Activated CD4-positive, alpha-beta T cell treated with anti-CD3 and anti-CD28 coated beads, Interleukin-2, amount 50 U/mL, for 4 hours (primary cell): ENCODE measurements at places on chromosomes 3 and 15.

DNA sequence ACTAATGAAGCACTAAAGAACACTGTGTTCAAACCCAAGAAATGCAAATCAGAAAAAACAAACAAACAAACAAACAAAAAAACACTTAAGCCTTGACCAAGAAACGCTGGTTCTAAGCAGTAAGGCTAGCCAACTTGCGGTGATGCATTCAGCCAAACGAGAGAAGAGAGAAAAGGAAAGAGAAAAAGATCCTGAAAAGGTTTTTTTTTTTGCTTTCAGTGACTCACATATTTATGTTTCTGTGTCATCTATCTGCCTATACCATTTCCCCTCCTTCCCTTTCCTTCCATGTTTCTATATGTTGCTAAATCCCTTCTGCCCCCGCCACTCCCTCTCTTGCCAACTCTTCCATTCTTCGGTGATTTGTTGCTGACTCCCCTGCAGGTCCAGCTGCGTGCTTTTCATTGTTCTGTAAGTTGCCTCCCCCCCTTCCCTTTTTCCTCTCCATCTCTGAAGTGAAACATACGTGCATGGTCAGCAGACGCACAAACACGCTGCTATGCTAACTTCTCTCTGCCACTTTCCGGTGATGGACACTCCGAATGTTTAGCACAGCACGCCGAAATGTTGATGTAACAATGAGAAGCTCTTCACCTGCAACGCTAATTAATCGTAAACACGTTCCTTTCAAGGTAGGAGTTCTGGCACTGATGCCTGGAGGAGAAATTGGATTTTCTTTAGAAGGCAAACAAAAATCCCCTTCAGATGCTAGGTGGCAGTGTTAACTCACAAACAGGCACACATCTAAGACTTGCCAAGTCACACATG lies 154.4 kb downstream of the TUSC7 start:
- DNase-seq: no peak

DNA sequence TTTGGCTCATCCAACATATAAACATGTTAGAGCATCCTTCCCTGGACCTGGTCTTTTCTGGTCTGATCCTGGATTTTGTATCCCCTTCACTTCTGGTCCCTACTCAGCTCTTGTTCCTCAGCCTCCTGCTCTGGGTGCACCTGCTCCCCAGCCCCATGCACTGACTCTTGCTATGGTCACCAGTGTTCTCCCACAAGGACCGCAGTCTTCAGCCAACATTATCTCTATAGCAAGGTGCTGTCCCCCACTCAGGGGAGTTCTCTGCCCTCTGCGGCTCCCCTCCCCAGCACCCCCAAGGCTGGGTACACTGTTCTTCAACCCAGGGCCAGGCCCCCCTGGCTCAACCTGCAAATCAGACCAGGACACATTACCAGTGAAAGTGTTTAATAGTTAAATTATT lies 80.2 kb downstream of the SEC22A start:
- DNase-seq: no peak

- no peak for DNase-seq
Observed at GRCh38 chr3:190443257-190443656, 6.4 kb downstream of the TMEM207 start.

GRCh38 chr3:48024401-48024800 lies 8.2 kb upstream of the MAP4 start:
- DNase-seq: no peak

- DNase-seq: peak; percentile 49
Observed at GRCh38 chr3:119559441-119559963, at the start of gene CD80. Gene CD80 (minus strand): TSS chr3:119559614. CDS start chr3:119557728, 1,886 bp downstream.

DNA sequence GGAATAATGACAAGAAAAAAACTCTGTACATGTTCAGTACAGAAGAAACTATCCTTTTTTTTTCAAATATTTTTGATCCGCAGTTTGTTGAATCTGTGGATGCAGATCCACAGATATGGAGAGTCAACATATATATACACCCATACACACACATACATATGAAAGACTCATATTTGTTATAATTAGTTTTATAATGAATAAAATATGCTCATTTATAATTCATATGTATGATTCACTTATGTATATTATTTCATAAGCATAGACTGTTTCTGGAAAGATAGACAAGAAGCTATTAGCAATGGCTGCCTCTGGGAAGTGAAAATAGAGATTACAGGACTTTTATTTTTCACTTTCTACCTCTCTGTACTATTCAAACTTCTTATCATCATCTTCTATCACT lies 9.8 kb downstream of the DZIP1L start:
- no peak for DNase-seq

DNA sequence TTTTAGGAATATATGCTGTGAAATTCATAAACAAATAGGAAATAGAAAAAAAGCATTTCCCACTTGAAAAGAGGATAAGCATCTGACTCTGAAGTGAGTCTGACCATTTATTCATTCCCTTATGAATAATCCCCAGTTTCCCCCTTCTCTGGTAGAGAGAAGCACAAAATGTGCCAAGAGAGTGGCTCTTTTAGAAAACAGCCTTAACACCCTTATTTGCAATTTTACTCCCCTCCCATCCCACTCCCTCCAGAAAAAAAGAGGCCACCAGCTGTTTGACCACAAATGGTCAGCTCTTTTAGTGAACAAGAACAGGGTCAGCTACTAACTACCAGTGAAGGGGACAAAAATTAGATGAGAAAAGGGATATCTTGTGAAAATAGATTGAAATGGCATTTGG lies 184.5 kb upstream of the ADAMTS9 start:
- no peak for DNase-seq

DNA sequence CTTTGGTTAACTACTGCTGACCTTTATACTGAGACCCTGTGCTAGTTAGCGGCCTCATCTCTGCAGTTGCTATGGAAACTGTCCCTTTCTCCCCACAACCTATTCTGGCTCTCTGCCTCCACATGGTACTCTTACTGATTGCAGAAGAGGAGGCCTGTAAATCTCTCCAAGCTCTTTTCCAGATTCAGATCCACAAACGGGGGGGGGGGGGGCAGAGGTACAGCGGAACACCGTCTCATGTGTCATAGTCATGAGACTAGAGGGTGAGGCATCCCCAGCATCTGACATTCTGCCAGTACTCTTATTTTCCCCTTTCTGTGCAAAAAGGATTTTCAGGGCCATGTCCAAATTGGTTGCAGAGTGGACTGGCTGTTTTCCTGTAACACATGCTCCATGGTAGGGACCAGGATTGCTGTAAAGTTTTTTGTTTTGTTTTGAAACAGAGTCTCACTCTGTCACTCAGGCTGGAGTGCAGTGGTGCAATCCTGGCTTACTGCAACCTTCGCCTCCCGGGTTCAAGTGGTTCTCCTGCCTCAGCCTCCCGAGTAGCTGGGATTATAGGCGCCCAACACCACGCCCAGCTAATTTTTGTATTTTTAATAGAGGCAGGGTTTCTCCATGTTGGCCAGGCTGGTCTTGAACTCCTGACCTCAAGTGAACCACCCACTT lies 8.3 kb upstream of the MAP1A start:
- DNase-seq: no peak

- DNase-seq: no peak
Observed at GRCh38 chr3:172516318-172517214, 6.7 kb downstream of the TNFSF10 start.

DNA sequence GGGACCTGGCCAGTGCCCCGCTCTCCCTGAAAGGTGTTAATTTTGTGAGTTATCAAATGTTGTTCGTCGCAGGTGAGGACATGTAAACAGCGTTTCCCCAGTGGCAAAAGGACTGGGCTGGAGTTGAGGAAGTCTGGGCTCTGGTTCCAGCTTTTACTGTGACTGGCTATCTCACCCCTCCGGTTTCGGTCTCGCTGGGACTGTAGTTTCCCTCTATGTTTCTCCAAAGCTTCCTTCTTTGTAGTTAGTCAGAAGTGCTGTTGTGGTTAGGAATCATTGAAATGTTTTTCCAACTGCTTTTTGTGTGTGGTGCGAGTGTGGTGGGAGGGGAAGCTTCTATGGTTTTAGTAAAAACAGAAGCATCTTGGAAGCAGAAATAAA lies 990 bp upstream of the CLDN1 start:
- no peak for DNase-seq

DNA sequence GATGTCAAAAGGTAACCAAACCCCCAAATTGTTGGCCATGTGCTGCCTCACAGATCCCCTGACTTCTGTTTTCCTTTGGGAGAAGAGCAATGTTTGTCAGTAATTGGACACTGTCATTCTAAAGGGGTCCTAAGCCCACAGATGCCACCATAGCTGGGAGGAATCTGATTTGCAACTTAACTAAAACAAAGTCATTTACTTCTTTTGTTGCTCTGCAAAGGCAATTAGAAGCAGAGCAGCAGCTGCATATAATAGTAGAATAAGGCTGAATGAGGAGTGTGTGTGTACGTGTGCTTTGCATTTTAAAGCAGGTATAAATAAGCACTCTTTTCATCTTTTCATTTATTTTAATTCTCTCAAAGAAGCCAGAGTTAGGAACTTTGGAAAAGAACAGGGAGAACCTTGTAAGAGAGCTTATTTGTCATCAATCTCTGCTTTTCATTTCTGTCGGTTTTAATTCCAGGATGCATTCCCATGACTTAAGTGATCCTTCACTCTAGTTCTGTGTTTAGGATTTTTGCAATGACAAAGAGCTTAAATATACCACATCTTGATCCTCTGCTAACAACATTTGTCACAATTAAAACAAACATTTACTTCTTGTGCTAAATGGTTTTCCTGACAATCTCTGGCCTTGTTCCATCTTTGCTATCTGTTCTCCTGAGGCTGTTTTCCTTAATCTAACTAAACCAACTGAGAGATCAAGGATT lies 530.2 kb upstream of the CBLB start:
- no peak for DNase-seq

DNA sequence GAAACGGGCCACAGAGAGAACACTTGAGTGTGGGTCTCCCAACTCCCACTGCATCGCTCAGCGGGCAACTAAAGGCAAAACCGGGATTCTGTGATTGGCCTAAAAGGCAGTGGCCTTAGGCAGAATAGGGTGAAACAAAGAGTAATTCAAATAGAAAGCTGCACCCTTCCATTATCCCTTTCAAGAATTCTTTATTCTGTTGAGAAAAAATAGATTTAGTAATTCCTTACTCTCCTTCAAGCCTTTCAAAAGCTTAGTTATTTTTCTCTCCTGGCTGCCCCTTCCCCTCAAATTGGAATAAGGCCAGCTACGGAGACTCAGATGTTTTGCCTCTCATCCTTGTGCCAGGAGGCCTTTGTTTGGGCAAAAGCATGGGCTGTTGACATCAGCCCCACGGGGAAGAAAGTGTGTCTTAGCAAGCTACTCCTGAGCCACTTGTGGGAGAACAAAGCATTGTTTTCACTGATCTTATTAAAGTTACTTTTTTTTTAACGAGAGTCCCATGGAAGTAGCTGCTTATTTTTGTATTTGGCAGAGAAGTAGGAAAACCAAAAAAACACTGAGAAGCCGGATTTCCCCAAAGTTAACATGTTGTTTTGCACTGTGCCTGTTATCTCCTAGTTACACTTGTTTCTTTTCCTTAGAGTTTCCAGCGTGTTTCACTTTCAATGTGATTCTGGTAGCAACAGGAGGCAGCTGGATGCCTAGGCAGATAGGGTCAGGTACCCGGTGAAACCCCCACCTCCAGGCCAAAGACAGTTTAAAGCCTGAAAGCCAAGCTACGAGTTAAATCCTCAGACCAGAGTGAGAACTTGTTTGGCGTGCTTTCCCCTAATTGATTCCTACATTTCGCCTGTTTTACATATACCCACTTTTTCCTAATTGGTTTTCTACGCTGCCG lies 2.2 kb downstream of the ST6GAL1 start:
- DNase-seq: no peak

DNA sequence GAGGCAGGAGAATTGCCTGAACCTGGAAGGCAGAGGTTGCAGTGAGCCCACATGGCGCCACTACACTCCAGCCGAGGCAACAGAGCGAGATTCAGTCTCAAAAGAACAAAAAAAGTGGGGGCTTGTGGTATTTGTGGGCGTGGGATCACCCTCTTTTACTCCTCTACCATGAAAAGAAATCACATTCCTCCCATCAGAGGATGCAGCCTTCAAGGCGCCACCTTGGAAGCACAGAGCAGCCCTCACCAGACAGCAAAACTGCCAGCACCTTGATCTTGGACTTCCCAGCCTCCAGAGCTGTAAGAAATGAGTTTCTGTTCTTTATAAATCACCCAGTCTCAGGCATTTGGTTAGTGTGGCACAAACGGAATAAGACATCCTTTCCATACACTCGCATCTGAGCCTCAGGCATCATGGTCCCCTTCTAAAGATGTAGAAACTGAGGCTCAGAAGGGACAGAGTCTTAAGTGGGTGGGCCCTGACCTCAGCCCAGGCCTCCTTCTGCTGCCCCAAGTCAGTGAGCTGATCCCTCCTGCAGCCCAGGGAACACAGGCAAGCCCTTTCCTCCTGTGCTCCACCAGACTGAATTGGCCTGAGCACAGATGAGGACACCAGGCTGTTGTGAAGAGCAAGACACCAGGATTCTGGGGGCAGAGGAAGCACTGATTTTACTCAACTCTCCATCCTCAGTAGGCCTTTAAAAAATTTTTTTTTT lies 201.7 kb upstream of the LINGO1 start:
- no peak for DNase-seq

- no peak for DNase-seq
Observed at GRCh38 chr3:139517321-139518065, 22.0 kb downstream of the RBP1 start.

DNA sequence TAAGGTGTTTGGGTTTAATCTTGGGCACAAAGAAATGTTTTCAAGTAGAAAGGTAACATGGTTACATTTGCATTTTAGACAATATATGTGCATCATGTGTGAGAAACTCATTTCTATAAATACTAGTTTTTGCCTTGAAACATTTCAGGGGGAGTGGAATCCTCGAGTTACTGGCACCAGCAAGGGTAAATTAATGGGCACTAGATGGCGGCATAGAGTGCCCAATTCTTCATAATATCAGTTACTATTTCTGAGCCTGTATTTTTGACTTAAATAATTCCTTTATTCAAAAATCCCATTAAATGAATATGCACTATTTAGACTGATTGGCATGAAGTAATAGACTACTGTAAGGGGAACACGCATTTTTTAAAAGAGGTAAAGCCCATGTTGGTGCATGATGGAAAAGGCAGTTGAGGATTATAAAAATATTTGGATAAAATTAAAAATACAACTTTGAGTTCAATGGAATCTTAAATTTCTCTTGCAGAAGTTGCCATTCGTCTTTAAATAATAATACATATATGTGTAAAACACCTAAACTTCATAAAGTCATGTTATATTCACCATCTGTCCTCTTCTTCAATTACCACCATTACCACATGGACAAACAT lies 106.3 kb downstream of the ZBTB20 start:
- DNase-seq: peak; percentile 13

DNA sequence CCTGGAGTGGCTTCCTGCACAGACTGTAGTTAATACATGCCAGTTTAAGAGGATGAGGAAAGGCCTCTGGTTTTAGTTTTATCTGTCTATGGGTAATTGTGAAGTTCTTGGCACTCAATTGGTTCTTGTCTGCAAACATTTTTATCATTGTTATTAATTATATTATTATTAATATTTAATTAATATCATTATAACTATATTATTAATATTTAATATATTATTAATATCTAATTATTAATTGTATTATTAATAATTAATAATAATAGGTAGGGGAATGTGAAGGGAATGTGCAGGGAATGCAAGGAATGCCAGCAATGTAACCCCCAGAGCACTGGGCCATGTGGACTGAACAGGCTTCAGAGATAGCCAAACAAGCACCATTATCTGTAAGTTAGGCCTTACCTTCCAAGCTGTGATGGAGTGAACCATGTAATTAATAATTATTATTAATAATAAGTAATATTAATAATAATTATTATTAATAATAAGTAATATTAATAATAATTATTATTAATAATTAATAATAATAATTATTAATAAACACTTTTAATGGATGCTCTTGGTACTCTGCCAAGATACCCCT lies 79.8 kb upstream of the NMNAT3 start:
- DNase-seq: no peak
